Activated T-helper 1 cell treated with anti-CD3 and anti-CD28 coated beads, Interleukin-2, amount 50 U/mL, for 16 hours (primary cell): ENCODE measurements at places on chromosomes 4 and X.

DNA sequence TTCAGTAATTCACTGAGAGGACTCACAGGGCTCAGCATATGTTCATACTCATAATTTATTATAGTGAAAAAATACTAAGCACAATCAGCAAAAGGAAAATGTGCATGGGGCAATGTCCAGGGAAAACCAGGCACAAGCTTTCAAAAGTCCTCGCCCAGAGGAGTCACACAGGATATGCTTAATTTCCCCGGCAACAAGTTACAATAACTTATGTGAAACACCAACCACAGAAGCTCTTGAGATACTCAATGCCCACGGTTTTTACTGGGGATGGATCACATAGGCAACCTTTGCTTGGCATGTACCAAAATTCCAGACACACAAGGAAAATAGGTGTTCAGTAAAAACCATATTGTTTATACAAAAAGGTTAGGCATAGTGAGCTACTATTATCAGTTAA is 38.5 kb upstream of the STPG2 start:
- DNase-seq: no peak

DNA sequence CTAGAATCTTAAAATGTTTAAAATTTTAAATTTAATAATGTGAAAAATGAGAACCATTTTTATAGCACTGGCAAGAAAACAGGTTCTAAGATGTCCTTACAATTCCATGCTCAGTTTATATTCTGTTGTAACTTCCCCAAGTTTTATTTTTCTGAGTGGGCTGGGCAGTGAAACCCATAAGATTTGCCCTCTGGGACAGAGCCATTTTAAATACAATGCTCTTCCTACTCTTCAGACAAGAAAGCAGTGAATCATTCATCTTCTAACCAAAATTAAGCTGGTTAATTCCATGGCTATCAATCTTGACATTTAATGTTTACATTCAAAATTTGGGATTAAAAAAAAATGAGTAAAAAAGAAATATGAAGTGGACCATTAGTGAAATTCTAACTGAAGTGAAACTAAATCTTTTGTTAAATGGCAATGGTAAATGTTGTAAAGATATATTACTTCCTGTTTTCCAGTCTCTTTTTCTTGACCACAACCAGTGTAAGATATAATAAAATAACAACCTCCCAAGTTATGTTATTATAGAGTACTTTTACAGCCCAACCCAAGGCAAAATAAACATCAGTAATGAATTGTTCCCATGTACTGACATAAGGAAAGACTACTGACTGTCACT is 37.2 kb upstream of the PTPN13 start:
- no peak for DNase-seq

- no peak for DNase-seq
These were observed 136.2 kb downstream of the SMIM20 start for GRCh38 chr4:26050212-26050643.

DNA sequence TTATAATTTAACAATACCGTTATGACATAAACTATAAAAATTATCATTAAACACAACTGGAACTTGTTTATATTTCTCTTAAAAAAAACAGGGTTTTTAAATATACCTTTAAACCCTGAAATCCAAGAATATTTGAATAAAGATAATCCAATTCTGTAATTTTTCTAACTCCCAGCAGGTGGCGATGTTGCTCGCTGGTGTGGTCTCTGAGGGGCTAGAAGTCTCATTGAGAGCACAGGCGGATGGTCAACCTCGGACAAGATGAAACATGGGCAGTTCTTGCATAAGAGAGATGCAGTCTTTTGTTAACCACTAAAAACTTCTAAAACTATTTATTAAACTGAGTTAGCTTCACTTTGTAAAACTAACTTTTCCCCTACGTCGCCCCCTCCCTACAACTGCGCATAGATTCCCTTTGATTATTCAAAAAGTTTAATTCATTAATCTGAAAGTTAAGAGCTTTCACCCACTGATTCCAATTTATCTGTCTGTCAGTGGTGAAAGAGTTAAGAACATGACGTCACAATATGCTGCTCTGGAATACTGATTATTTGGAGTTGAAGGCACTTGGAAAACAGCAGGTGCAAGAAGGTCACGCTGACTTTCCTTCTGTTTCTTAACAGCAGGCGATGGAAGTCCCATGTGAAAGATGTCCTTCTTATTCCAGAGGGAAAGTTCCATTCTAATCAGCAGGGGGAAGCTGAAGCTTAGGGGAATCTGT is 29.5 kb downstream of the DMP1 start:
- DNase-seq: no peak

GRCh38 chrX:153433781-153434285 is 12.0 kb downstream of the TREX2 start:
- DNase-seq: no peak

GRCh38 chr4:157514711-157515110 is 294.2 kb downstream of the GRIA2 start:
- DNase-seq: no peak

GRCh38 chrX:154417157-154417556 is 5.8 kb downstream of the TAFAZZIN start:
- DNase-seq: no peak

GRCh38 chr4:110653321-110654253 is 30.7 kb upstream of the PITX2 start:
- no peak for DNase-seq

DNA sequence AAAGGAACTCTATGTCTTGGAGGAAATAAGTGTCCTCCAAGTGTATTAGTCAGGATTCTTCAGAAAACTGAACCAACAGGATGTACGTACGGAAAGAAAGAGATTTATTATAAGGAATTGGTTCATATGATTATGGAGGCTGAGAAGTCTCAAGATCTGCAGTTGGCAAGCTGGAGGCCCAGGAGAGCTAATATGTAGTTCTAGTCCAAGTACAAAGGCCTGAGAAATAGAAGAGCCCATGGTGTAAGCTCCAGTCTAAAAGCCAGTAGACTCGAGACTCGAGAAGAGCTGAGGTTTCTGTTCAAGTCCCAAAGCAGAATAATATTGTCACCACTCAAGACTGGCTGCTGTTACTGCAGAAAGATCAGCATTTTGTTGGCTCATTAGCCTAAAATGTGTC is 65.3 kb upstream of the EFNB1 start:
- no peak for DNase-seq

DNA sequence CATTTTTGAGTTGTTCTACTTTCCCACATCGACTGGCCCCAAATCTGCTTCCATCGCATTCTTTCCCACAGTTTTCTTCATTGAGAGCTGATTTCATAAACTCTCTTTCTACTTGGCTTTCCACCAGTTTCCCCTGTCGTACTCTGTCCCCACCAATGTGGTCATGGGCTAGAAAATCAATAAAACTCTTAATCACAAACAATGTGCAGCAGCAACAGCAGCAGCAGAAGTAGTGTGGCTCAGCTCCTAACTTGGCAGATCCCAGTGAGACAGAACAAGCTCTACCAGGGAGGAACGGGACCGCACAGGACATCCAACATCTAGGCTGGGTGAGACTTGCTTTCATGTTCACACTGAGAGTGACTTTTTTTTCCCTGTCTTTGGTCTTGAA is 3.1 kb upstream of the SETD7 start:
- no peak for DNase-seq

- DNase-seq: no peak
These were observed 25.7 kb upstream of the TMEM131L start for GRCh38 chr4:153440475-153440874.

DNA sequence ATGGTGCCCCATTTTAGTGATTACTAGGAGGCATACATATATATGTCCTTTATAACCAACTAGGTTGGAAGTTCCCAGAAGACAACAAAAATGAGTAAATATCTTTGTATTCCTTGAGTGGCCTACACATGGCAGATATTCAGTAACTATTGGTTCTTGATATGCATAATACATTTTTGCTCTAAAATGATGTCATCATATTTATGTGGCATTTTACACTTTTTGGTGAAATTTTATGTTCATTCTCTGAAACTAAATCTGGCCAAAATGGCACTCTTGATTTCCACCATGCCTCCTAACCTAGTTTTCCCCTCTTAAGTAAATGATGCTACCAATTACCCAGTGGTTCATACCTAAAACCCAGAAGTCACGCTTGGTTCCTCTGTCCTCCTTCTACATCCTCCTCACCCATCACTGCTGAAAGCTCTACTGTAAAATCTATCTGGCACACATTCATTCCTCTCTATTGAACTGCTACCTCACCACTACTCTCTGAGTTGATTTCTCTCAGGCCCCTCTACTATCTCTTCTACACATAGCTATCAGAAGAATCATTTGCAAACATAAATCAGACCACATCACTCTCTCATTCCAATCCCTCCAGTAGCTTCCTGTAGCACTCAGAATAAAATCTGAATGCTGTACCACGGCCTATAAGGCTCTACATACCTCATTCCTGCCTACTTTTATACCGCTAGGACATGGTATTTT is 13.4 kb downstream of the SLC10A7 start:
- DNase-seq: no peak

DNA sequence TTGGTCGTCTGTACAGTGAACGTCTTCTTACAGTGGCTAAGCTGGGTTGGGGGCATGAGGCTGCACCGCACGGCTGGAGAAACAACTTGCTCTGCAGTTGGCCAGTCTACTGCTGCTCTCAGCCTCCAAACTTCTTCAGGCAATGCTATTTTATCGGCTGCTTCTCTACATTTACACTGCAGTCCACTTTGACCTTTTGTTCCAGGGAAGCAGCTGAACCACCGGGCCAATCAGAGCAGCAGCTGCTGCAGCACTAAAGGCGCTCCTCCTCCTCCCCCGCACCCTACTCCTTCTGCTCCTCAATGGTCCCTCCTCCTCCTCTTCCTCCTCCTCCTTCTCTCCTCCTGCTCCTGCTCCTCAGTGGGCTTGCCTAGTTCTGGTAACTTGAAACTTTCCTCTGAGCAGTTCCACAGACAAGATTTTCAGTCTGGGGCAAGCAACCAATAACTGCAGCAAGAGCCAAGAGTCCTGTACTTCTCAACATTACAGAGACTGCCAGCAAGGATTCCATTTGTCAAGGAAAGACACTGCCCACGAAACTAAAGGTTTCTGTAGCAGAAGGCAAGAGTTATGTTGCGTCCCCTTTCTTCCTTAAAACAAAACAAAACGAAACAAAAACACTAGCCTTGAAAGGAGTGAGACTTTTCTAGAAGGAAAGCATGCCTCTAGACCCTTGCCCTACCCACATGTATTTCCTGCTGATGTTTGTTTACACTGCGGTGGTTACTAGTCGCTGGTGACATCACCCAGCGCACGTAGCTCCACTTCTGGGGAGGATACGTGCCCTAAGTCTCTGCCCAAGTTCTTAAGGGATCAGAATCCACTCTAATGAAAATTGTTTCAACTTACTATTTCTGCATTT is 125.7 kb upstream of the NAP1L5 start:
- DNase-seq: peak; percentile 26

DNA sequence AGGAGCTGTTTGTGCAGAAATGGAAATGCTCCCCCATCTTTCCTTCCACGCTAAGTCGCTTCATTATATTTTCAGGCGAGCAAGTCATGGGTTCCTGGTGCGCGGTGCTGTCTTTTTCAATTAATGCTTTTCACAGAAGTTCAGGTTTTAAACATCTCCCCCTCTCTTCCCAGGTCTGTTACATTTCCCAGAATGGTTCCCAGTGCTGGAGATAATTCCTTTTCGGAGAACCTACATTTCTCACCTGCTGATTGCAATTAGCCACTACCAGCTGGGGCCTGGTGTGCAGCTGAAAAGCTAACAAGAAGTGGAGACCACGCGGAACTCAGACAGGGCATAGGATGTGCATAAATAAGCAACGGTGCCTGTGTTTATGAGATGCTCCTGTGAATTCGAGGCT is 217.8 kb downstream of the MID1IP1 start:
- DNase-seq: no peak

- DNase-seq: no peak
These were observed 59.1 kb downstream of the FAM184B start for GRCh38 chr4:17722356-17722700.

DNA sequence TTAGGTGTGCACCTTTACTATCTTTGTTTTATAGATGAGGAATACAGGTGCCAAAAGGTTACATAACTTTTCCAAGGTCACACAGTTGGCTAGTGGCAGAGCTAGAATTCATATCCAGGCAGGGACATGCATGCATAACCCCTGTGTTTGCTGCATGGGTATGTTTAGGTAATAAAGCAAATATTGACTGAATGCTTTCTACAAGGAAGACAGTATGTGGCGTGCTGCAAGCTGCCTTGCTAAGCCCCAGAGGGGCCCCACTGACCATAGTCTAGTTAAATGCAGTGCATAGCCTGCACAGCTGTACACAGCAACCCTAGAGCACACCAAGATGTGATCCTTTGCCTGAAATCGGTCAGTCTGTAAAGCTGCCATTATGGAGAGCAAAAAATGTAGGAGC is 320.5 kb upstream of the IGFBP7 start:
- DNase-seq: no peak

- no peak for DNase-seq
These were observed at the start of gene FRAS1 for GRCh38 chr4:78057135-78057599. Gene FRAS1 (plus strand): TSS chr4:78057323. CDS start chr4:78058010, 687 bp downstream.

DNA sequence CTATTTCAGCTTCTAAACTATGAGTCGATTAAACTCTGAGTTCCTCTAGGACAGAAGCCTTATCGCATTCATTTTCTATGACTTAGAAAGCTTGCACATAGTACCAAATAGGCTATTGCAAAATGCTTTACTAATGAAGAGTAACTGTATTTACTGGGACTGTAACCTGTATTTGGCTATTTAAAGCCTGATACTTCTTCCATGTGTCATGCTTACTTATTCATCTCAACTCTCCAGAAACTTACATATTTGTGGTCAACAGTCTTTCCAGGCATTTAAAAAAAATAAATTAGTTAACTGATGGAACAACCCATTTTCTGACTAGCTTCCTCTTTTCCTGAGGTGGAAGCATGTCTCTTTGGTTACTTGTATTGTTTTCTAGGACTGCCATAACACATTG is 467.9 kb downstream of the PCDH11X start:
- DNase-seq: no peak

DNA sequence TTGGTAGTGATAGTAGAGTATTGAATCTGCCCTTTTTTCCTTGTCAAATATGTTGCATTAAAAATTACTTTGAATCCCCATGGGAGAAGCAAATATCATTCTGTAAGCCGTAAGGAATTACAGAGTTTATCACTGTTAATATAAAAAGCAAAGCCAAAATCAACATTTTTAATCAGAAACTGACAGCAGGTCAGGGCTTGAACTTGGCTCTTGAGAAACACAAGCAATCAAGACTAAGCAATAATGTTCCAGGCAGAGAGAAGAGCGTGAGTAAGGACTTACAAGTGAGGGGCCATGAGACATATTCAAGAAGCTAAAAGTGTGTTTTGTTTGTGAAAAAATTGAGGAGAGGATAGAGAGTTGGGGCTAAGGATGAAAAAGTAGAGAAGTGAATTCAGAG is 68.2 kb downstream of the ARHGAP6 start:
- no peak for DNase-seq

GRCh38 chrX:17409566-17410290 is 34.7 kb downstream of the NHS start:
- no peak for DNase-seq

GRCh38 chr4:124279741-124280140 is 432.8 kb downstream of the ANKRD50 start:
- DNase-seq: no peak

- DNase-seq: no peak
These were observed 15.6 kb upstream of the FAM47E start for GRCh38 chr4:76235915-76236314.

GRCh38 chrX:24464498-24464835 is 619 bp upstream of the PDK3 start:
- no peak for DNase-seq

- no peak for DNase-seq
These were observed 368.1 kb downstream of the EPHA5 start for GRCh38 chr4:65302145-65302544.
